Left lung (tissue), 14 donors: ENCODE measurements at places on chromosomes 1 and 21. TPM values are rescaled to one million over a fixed set of nuclear protein-coding genes. Genes with fewer than 3 reads are reported as not detected.

- peak; percentile 7 for DNase-seq
Measured at GRCh38 chr1:243345205-243345604, 89.4 kb downstream of the SDCCAG8 start.

GRCh38 chr21:39111931-39112550, 71.2 kb downstream of the PSMG1 start:
- DNase-seq = no peak

DNA sequence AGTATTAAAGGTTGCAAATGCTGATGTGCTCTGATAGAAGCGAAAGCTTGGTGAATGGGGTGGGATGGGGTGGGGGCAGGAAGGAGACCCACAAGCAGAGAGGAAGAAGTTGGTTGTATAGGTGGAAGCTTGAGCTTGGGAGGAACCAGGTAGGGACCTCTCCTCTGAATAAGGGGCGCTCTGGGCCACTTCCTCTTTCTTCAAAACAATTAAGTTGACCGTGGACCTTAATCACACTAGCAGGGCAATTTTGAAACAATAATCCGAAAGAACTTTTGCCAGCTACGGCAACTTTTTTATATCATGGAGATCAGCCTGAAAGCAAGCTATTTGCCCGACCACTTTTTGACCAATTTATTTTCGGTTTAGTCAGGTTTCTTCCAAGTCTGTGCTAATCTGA, 1.9 kb upstream of the DYRK1A start:
- no peak for DNase-seq

DNA sequence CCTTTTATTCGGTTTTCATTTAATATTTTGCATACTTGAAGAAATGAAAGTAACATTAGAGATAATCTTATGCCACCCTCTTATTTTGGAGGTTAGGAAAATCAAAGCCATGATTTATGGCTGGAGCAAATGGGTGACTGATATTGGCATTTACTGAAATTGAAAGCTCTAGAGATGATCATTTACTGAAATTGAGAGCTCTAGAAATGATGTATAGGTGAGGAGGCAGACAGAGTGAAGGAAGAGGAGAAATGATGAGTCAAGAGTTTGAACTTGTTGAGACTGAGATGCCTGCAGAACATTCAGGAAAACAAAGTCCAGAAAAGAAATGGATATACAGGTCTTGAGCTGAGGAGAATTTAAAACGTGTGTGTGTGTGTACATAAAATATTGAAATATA, 217.6 kb downstream of the LTN1 start:
- DNase-seq = no peak

KRTAP25-1 gene
- not detected for polyA plus RNA-seq
